Stimulated activated CD4-positive, alpha-beta T cell treated with anti-CD3 and anti-CD28 coated beads, TNF-alpha, amount 100 ng/mL, for 4 hours (primary cell): ENCODE measurements at places on chromosomes 12 and 14.

- DNase-seq = no peak
Measured at GRCh38 chr12:121804417-121805111, 755 bp downstream of the SETD1B start.

DNA sequence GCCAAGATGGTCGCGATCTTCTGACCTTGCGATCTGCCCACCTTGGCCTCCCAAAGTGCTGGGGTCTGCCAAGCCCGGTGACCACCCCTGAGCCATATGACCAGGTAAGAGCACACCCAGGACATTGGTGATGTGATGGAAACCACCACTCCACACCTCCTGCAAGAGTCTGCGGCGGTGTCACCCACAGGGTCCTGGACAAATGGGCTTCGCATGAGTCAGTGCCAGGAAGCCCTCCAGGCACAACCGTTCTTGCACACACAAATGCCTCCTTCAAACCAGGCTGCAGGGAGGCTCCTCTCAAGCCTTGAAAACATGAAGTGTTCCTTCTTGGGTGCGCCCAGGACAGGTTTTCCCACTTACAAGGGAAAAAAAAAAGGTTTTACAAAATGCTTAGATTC, 16.6 kb downstream of the PITPNM2 start:
- DNase-seq = no peak

- DNase-seq = no peak
Measured at GRCh38 chr14:58082491-58083098, 69.4 kb downstream of the ARMH4 start.

GRCh38 chr12:121582583-121583333, 1.9 kb upstream of the KDM2B start:
- no peak for DNase-seq

- no peak for DNase-seq
Measured at GRCh38 chr12:30529489-30530269, 166.0 kb downstream of the IPO8 start.

DNA sequence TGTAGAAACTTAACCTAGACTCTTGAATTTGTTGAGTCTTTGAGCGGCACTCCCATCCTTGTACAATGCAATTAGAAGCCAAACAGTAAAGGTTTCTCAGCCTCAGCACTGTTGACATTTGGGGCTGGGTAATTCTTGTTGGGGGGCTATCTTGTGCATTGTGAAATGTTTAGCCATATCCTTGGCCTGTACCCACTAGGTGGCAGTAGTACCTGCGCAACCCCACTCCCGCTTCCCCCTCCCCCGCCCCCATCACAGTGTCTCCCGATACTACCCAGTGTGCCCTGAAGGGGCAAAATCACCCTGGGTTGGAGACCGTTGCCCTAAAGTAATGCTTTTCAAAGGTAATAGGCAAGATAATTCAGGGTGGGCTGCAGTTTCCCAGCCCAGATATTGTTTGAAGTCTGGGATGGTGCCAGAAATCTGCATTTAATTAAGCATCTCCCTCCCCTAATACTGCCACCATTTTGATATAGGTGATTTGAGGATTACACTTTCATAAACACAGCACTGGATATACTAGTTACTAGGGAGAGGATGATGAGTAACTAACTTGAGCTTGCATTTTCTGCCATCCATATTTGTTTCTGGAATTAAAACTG, 1.8 kb downstream of the COX6A1 start:
- peak; percentile 31 for DNase-seq
